ENCODE measurements at places on chromosomes 16 and 17.
A peak's percentile ranks its signal among the peaks of the same experiment; 100 is the strongest.

DNA sequence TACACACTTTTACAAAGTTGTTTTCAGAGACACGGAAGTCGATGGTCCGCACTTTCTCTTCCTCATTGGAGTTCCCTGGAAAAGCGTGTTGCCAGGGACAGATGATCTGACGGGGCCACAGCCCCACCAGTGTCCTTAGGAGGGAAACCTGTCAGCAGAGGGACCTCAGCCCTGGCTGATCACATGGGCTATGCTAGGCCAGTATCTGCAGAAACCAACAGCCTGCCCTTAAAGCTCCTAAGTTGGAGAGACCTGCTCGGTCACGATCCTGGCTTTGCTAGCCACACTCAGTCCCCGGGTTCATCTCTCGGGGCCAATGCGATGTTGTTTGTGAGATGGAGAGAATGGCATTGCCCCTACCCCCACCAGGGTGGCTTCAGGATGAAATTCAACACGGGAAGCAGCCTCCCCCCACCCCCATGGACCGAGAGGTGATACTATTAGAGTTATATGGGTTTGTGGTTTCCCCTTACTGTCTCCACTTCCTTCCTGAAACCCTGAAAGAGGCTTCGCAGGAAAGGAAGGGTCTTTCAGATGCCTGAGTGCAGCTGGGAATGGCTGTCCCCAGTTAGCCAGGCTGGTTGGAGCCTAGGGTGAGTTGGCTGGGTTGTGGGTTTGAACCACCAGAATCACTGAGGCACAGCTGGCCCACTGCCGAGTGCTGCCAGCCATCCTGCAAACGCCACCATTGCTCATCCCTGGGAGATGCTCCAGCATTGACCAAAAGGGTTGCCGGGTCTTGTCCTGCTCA lies 16.6 kb downstream of the RMI2 start:
- peak; percentile 83 for DNase-seq

- peak; percentile 84 for DNase-seq
These were observed 98.5 kb downstream of the ZNF778 start for GRCh38 chr16:89315791-89316581.

DNA sequence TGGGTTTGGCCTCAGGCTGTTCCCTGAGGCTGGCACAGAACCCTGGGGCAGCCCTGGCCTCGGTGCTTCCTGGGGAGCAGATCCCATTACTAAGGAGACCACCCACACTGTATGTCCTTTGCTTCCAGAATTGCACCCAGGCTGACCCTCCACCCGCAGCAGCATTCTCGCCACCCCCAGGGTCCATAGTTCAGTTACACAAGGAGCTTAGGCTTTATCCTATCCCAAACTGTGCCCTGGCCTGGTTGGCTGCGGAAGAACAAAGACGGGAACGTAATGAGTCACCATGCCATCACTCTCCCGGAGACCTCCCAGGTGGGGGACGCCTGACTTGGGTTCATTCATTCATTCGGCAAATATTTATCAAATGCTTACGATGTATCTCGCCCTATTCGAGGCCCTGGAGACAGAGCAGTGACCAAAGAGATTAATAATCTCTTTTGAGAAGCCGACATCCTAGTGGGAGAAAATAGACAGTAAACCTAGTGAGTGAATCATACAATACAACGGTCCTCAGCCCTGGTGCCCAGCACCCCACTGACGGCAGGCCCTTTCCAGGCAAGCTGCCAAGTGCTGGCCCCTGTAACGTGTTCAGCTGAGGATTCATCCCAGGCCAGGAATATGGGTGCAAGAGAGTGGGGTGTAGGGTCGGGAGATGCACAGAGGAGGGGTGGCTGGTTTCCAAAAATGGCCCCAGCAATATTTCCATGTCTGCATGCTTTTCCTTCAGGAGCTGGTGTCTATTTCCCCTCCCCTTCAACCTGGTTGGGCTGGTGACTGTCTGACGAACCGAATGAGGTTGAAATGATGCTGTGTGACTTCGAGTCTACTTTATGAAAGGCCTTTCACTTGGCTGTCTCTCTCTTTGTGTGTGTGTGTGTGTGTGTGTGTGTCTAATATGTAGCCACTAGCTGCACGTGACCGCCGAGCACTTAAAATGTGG lies 134.2 kb downstream of the MGAT5B start:
- DNase-seq = no peak

DNA sequence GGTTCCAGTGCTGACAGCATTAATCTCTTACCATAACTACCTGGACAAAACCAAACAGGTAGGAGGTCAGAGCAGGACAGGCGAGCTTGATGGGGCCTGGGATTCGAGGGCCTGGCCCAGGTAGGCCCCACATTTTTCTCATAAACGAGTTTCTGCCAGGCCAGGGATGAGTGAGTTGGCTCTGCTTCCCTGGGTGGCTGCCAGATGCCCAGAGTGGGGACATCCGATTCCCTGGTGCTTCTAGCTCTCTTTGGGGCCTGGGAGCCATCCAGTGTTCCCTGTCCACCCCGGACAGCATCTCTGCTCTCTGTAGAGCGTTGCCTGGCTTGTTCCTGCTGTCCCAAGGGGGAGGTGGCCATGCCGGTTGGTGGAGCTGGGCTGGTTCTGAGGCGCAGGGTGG lies 25.1 kb downstream of the TSC2 start:
- no peak for DNase-seq

GRCh38 chr16:81261049-81261648 lies 22.7 kb downstream of the BCO1 start:
- DNase-seq = no peak

DNA sequence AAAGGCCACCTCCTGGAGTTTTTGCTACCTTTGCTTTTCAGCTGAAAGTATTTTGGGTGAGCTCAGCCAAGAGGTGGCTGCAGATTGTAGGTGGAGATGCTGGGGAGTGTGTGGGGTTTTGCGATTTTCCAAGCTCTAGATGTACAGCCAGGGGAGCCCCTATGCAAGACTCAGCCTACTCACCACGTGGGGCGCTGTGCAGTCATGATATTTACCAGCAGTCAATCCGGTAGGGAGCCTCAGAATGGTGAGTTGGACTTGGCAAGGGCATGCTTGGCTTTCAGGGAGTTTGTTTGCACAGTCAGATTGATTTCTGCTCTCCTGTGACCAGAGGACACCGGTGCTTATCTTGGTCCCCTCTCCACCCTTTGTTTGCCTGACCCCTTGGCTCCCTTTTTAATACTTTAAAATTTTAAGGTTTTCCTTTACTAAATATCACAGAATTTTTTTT lies 175.3 kb downstream of the UTP18 start:
- DNase-seq = no peak

DNA sequence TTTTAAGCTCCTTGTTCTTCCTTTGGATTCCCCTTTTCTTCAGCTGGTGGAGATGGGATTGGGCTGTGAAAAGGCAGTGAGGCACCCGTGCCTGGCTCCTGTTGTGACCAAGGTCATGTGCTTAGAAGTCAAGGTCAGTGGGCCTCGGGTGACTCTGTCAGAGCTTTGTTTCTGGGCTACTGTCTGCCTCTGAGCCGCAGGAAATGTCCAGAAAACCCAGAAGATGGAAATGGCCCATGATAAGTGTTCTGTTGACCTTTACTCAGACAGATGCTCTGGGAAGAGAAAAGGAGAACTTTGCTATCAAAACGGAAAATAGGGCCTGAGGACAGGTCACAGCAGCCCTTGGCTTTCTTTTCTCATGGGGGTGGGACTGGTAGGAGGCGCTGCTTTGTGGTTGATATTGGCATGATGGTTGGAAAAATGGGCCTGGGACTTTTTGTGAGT lies 2.9 kb downstream of the ABCC1 start:
- no peak for DNase-seq

DNA sequence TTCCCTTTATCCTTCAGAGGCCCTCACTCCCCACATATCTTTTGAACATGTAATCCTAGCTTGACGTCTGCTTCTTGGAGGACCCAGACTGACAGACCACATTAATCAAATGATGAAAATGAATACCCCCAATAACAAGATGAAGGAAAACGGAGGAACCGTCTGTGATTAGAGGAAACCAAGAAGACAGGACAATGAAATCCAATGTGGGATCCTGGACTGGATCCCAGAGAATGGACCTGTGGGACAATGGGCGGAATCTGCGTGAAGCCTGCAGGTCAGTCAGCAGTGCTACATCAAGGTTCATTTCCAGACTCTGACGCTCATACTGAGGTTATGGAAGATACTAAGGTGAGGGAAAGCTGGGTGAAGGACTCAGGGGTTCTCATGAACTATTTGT lies 35.9 kb downstream of the MBTPS1 start:
- no peak for DNase-seq

DNA sequence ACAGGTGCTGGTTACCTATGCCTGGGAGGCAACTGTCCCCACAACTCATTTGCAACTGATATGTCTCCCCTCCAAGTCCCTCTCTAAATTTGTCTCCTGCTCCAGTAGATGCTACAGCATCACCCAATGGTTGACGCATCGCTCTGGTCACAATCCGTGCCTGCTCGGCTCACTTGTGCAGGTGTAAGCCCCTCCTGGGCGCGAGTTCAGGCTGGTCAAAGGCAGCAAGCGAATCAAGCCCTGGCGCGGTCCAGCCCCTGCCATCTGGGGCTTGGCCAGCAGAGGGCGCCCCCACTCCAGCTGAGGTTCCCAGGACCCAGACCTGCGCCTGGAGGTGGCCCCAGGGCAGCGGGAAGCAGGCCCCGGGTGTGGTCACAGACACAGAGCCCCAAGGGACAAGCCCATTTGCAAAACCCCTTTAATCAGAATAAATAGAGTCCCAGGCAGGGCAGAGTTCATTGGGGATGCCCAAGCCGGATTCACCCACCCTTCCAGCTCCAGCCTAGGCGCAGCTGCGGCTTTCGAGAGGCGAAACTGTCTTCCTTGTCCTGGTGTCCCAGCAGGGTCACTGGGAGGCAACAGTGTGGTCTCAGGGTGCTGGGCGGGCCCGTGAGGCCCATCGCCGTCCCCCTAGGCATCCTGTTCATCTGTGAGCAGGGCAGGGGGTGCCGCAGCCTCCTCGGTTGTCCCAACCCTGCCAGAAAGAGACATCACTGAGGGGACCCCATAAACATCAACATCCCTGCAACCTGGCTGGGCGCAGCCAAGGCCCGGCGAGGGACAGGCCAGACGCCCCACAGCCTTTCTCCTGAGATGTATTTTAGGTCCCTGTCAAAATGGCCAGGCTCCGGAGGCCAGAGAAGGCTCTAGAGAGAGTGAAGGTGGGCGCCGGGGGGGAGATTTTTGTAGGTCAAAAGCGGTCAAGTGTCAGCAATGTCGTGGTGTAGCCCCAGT lies 15.8 kb downstream of the TMC6 start:
- DNase-seq = peak; percentile 75

- DNase-seq = no peak
These were observed 255.0 kb upstream of the RBFOX1 start for GRCh38 chr16:7077636-7078035.

Measured in MM.1S (cell line).